ENCODE measurements at places on chromosomes 3 and 15.
A peak's percentile ranks its signal among the peaks of the same experiment; 100 is the strongest.

DNA sequence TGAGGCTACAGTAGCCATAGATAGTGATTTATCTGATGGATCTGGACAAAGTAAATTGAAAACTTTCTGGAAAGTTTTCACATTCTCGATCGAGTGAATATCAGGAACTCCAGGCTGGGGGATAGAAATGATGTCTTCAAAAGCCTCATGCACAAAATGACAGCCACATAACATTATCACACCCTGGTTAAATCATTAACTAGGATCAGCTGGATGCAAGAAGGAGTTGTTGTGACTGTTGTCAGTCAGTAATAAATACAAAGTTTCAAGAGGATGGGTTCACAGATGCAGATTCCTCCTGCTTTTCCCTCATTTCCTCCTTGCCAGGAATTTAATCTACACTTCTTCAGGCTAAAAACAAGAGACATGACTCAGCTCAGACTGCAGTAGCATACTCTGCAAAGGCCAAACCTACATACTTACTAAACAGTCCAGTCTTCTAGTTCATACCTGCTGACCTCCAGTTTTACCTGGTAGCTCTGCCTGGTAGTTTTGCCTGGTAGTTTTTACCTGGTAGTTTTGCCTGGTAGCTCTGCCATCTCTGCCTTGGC is 40.9 kb downstream of the C2CD4A start:
- no peak for DNase-seq

DNA sequence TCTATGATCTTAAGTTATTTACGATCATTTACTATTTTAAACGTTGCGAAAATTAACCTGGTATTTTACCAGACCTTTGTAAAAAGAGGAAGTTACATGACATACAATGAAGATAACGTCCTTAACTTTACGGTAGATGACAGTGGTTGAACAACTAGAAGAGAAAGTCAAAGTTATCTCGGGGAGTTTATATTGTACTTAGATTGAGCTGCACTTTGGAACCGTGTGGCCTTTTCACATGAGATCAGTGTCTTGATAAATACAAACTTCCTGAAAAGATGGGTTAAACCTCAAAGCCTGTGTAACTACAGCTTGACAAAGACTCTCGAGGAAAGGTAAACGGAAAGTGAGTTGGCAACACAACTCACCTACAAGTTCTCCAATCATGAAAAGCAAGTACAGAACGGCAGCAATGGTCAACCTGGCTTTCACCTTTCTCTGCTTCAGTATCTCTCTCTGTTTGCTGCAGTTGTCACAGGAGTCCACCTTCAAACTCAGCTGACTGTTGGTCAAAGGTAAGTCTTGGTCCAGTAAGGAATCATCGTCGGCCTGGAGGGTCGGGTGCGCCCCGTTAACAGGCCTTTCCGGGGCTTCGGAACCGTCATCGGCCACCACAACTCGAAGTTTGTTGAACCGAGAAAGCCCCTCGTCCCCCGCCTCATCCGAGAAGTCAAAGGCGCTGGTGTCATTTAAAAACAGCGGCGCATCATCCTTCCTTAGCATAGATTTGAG is 793 bp downstream of the SLC30A4 start:
- DNase-seq = no peak

- DNase-seq = no peak
Observed at GRCh38 chr3:81462921-81463320, 298.5 kb downstream of the GBE1 start.

DNA sequence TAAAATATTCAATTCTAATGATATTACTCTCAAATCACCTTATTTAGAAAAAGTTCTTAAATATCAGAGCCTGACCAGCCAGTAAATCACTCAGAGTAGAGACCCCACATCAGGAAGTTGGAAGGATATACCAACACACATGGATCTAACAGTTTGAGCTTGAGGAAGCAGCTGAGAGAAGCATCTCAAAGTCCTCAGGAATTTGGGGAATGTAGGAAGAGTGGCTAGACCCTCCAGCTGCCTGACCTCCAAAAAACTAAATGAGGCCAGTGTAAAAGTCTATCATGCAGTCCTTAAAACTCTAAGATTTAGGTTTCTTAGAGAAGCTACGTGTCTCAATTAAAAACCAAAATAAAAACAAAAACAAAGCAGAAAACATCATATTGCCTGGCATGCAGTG is 55.4 kb downstream of the SETD2 start:
- DNase-seq = no peak

DNA sequence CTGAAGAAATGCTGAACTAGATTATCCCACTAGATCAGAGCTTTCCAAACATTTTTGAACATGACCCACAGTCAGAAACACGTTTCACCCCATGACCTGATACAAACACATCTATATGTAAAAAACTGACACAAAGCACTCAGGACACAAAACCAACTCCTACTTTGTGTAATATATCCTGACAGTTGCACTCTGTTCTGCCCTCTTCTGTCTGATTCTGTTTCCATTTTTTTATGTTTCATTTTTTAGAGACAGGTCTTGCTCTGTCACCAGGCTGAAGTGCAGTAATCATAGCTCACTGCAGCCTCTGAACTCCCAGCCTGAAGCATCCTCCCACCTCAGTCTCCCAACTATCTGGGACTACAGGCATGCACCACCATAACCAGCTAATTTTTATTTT is 15.8 kb upstream of the RFTN1 start:
- DNase-seq = no peak

GRCh38 chr15:81863162-81863561 is 182.7 kb downstream of the MEX3B start:
- DNase-seq = no peak

GRCh38 chr3:150870406-150870805 is 34.8 kb downstream of the MINDY4B start:
- DNase-seq = peak; percentile 50

GRCh38 chr3:39809995-39810595 is 686 bp downstream of the MYRIP start:
- DNase-seq = no peak
